Iris pigment epithelial cell (primary cell): ENCODE measurements at places on chromosomes 6 and 20.

DNA sequence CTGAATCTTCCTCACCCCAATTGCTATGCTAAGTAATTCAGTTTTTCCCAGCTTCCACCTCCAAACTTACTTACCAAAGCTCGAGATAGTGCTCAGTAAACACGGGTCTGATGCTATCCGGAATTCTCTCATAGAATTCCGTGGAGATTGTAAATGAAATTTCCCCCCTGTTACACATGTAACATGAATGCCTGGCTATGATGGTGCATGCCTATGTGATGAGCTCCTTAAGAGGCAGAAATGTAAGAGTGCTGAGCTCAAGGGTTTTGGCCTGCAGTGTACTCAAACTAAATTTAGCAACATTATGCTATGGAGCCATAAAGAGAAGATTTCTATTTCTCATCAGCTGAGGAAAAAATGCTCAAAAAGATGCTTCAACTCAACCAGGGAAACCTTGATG, 133.4 kb upstream of the FUT9 start:
- no peak for DNase-seq

DNA sequence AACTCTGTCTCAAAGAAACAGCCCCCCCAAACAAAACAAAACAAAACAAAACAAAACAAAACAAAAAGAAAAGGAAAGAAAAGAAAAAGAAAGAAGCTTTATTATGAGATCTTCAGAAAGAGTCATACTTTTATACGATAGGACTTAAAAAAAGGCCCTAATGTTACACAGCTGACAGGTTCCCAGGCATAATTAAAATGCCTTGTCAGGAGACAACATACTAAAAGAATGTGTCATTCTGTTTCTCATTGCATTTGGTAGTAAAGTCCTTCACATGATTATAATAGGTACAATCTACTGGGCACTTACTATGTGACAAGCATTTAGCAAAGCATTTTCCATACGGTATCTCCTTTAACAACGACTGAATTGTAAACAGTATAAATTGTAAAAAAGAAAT, 36.4 kb upstream of the RPN2 start:
- peak; percentile 34 for DNase-seq

DNA sequence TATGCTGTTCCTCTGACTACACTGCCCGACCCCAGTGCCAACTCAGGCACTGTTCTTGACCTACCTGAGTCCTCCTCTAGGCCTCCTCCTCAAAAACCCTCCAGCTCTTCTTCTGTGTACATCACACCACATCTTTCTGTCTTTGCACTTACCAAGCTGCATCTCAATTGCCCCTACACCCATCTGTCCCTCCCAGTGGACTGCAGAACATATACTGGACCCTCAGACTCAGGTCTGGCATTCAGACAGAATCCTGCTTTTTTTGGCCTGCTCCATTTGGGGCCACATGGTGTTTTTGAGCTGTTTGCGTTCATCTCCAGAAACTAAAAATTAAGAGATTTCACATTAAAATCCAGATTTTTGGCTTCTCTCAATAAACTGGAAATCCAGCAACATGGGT, 23.2 kb upstream of the YWHAB start:
- DNase-seq = no peak

- DNase-seq = no peak
Observed at GRCh38 chr6:40342723-40343122, 244.4 kb downstream of the LRFN2 start.

GRCh38 chr6:127267646-127268625, 1.3 kb downstream of the RNF146 start:
- no peak for DNase-seq

DNA sequence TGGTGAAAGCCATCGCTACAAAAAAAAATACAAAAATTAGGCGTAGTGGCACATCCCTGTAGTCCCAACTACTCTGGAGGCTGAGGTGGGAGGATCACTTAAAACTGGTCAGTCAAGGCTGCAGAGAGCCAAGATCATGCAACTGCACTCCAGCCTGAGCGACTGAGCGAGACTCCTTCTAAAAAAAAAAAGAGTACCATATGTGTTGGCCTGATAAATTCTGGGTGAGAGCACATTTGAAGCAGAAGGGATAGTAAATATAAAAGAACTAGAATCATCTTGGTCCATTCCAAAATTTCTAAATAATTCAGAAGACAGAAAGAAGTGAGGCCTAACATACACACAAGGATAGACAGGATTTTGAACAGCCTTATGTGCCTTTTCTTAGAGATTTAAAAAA, 2.2 kb downstream of the IBTK start:
- DNase-seq = no peak

GRCh38 chr6:130787726-130788500, 39.3 kb upstream of the SMLR1 start:
- DNase-seq = no peak

- DNase-seq = no peak
Observed at GRCh38 chr6:136771306-136771705, 21.0 kb downstream of the MAP3K5 start.

DNA sequence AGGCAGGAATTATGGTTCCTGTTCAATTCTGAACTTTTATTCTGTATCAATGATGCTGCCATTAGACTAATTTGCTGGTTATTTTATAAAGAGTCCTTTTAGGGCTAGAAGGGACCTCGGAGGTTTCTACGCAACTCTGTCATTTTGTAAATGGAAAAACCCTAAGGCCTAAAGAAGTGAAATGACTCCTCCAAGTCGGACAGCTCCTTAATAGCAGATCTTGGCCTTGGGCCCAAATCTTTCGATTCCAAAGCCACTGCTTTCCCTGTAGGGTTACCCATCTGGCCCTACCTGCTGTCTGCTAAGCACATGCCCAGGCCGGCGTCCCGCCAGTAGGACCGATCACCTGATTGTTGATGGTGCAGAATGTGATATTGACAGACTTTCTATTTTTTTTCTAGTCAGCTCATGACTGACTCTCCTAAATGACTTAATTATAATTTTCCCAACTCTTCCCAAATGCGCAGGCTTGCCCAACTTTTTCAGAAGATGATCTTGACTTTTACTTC, 40.2 kb downstream of the PLEKHG1 start:
- DNase-seq = no peak

DNA sequence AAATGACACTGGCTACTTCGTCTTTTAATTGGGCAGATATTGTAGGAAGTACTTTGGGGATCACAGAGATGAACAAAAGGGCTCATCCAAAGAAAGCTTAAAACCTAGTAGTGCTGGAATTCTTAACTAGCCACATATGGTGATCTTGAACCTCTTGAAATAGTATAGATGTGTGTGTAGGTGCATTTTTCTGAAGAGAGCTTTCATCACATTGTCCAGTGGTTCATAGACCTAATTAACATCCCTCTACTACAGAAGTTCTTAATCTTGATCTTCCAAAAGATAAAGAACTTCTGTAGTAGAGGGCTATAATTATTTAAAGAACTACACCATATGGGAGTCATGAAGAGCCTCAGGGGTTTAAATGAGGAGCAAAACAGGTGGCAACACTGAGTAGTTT, 2.3 kb upstream of the PRIM2 start:
- no peak for DNase-seq

- DNase-seq = peak; percentile 7
Observed at GRCh38 chr6:162343936-162344645, 383.5 kb downstream of the PRKN start.

GRCh38 chr20:39717936-39718335, 755.8 kb downstream of the DHX35 start:
- DNase-seq = no peak

DNA sequence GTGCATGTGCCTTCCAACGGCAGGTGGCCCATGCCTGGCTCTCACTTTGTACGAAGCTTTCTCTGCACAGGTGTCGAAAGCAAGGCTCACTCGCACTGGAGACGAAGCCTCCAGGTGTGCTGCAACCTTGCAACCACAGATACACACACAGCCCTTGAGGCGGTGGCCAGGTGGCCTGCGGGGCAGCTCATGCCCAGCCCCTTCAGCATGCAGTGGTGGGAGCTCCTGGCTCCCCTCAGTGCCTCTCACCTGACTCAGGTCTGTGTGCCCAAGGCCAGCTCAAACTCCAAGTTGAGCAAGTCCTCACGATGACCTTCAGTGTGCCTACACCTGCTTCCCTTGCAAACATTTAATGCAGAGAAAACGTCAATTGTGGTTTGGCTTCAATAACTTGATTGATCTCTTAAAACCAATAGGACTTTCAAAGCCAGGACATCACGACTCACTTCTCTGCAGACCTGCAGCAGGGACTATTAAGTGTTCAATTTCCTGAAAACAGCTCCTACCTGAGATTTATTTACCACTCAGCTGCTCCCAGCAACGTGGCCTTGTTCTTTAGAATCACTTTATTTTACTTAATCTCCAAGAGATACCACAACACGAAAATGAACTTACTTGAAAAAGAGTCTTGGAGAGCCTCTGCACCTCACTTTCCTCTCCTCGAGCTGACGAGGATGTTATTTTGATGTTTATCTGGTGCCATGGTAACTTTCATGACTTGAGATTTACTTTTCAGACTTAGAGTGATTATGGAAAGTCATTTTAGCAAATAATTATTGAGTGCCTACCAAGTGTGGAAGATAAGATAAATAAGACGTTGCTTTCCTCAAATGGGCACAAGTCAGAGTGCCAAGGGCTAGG, 86.3 kb downstream of the SLC22A23 start:
- DNase-seq = no peak

DNA sequence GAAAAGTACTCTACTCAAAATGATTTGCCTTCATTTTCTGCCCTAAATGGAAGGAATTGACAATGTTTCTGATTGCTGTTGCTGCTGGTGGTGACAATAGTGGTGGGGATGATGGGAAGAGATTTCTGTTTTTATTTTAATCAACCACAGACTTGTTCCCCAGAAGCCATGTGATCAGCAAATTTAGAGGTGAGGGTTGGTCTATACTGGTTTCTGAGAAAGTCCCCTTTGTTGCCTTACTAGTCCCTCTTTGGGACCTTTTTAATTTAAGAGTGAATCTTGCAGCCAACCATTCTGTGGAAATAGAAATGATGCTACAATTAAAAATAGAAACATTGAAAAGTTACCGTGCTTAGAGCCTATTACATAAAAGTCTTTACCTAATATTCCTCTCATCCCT, 43.2 kb downstream of the AIG1 start:
- no peak for DNase-seq

- no peak for DNase-seq
Observed at GRCh38 chr6:72702421-72702820, 80.6 kb downstream of the KCNQ5 start.

GRCh38 chr20:17848249-17849048, 120.1 kb downstream of the SNX5 start:
- DNase-seq = no peak

- DNase-seq = no peak
Observed at GRCh38 chr20:64116016-64116415, 8.7 kb upstream of the NPBWR2 start.
